CD8-positive, alpha-beta T cell (primary cell): ENCODE measurements at places on chromosomes 7 and 10.

- no peak for DNase-seq
Observed at GRCh38 chr10:99731306-99732032, 458 bp downstream of the COX15 start.

- DNase-seq = no peak
Observed at GRCh38 chr7:24701261-24702235, 55.7 kb downstream of the GSDME start.

- DNase-seq = no peak
Observed at GRCh38 chr7:47888371-47889265, 59.6 kb downstream of the PKD1L1 start.

DNA sequence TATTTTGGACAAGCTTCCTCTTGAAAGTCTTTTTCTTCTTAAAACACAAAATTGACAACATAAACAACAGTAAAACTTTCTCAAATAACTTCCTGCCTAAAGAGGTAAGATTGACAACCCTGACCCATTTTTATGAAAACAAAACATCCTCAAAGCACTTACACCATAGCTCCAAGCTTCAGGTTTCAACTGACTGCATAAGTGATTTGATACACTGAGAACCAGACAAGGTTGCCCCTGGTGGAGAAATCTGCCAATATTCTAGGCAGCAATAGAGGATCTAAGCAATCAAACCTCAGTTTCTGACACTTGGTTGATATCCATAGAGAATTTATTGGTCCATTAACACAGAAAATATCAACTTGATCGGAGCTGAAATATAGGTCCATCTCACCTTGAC is 147.8 kb downstream of the ELAPOR2 start:
- DNase-seq = no peak

DNA sequence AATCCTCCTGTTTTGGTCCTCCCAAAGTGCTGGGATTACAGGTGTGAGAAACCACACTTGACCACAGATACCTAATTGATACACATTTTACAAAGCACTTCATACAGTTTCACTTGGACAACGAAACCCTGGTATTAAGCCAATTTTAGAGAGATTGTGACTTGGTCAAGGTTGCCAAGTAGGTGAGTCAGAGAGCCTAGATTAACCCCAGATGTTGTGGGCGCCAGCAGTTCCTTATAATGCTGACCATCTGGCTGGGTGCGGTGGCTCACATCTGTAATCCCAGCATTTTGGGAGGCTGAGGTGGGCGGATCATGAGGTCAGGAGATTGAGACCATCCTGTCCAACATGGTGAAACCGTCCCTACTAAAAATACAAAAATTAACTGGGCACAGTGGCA is 4.9 kb upstream of the PHKG1 start:
- no peak for DNase-seq

- DNase-seq = no peak
Observed at GRCh38 chr10:103564116-103564501, 70.6 kb downstream of the NEURL1 start.

- no peak for DNase-seq
Observed at GRCh38 chr10:26455567-26456315, 17.6 kb downstream of the APBB1IP start.

DNA sequence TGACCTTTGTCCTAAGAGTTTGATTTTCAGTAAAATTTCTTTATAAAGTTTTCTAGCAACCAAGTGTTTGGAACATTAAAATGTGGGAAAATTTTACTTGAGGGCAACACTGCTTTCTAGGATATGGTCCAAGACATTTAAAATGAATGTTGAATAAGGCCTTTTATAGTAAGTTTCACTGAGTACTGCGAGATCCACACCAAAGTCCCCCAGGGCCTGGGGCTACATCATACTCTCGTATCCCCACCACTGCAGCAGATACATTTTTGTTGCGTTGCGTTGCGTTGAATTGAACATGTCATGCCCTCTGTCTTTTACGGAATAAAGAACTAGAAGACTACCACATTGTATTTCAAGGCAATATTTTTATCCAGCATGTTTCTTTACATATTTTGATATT is 44.5 kb downstream of the PRTFDC1 start:
- DNase-seq = no peak

DNA sequence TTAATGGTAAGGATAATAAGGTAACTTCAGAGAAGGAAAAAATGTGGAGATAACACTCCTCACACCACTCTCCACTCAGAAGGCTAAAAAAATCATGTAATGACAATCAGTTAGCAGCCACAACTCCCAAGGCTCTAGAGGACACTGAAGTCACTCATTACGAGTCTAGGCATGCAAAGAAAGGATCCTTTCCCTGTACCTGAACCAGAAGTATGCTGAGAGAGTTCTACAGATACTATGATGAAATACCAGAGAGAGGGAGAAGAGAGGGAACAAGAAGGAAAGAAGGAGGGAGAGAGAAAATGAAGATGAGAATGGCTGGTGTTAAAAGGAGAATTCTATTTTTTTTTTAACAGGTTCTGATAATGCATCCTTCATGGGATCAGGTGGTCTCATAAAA is 224.3 kb upstream of the PLXNA4 start:
- DNase-seq = no peak

- no peak for DNase-seq
Observed at GRCh38 chr10:114362826-114363355, 41.4 kb downstream of the AFAP1L2 start.

DNA sequence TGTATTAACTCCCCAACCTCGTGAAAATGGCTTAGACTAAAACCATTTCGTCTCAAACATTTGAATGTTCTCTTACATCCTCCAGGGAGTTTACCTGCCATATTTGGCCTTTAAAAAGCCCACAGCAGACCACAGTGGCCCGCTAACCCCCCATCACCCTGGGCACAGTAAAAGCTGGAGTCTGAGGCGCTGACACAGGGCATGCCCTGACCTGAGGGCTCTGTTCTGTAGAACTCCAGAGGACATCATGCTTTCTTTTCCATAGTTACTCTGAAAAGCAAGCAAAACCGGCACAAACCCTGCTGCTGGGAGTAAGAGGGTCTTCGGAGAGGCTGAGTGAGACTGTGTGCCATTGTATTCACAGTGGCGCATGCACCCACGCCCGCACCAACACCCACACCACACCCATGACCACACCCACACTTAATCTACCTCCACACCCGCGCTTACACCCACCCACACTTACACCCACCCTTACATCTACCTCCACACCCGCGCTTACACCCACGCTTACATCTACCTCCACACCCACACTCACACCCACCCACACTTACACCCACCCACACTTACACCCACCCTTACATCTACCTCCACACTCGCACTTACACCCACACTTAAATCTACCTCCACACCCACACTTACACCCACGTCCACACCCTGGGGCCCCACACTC is 32.1 kb downstream of the LRRC27 start:
- no peak for DNase-seq

- no peak for DNase-seq
Observed at GRCh38 chr7:95960706-95961244, 188.4 kb downstream of the DYNC1I1 start.

- no peak for DNase-seq
Observed at GRCh38 chr7:137371616-137372015, 28.1 kb upstream of the PTN start.

- no peak for DNase-seq
Observed at GRCh38 chr10:81963606-81964005, 88.6 kb downstream of the NRG3 start.

- DNase-seq = no peak
Observed at GRCh38 chr10:13971601-13972475, 358.9 kb downstream of the FRMD4A start.

DNA sequence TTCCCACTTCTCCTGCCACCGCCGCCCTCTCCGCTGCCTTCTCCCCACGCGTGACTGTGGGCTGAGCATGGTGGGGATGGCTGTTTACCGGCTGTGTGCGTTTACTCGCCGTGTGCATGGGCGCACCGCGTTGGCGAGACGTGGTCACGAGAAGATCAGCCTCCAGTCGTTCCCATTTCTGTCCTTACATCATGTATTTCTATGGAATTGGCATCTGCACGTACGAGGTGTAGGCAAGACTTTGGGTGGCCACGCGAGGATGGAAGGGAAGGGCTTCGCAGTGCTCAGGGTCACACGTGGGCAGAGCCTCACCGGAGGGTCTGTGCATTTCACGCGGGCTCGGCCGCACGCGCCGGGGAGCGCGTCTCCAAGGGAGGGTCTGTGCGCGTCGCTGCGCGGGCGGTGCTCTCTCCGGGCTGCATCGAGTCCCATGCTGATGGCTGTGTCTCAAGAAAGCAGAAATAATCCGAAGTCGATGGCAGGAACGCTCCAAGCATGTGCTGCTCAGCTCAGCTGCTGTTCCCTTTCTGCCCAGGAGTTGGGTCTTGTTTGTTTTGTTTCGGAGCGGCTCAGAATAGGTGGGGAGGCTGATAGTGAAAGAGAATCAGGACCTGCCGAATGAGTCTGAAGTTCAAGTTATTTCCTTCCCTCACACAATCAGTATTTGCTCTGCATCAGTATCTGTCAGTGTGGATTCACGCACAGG is 973 bp downstream of the CAMK1D start:
- DNase-seq = peak; percentile 27

DNA sequence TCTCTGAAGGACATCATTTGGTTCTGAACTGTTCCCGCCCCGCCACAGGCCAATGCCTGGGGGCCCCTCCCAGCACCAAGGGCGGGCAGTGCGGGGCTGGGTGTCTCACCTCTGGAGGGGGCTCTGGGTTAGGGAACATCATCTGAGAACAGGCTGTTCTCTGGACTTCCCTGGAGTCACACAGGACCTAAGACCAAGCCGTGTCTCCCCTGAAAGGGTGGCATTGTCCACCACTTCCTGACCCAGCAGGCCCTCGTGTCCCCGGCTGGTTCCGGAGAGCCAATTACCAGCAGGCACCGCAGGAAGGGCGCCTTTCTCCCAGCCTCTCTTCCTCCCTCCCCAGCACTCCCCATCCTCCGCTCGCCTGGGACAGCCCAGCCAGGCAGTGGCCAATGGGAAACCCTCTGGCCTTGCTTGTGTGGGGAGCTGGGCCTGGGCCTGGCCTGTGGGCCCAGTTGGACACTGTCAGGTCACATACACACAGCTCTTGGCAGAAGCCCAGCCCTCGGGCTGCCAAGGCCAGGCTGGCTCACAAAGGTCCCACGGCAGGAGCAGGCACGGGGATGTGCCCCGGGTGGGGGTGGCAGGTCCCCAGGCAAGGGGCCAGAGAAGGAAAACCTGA is 119.5 kb downstream of the SPDYE5 start:
- no peak for DNase-seq

DNA sequence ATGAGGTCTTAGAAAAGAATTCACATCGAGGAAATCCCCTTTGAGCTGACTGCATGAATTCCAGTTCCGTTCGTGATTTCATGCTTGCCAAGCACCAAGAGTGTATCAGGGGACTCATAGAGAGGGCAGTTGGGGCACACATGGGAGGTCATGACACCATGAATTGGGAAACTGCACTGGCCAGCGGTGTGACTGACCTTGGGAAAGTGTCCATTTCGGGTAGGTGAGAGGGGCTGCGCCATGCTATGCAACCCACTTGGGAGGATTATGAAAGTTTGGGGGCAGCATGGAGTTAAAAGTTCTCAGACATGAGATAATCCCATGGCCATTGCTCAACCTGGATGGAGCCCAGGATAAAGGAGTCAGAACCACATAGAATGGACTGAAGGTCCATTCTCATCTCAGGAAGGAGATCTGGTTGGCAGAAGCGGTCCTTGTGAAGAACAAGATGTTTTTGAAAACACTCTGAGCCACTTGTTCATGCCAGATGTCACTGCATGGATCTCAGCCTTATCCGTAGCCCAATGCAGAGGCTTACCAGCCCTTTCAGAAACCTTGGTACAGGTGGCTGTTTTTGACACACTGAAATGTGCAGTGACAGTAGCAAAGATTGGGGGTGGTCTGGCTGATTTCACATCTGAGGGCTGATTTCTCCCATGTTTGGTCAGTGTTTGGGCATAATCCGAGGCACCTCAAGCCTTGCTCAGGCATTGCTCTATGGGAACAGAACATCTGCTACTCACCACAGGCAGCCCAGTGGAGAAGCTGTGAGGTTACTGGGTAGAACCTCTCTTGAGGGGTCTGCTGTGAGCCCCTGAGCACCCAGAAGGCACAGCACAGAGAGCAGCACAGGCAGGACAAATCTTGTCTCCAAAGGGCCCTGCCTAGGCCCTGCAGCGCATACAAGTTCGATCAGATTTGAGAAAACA is 252.3 kb downstream of the CXCL12 start:
- no peak for DNase-seq

GRCh38 chr7:43240565-43240964 is 128.1 kb downstream of the HECW1 start:
- no peak for DNase-seq

GRCh38 chr10:128062881-128063563 is 63.2 kb downstream of the MKI67 start:
- peak; percentile 78 for DNase-seq

GRCh38 chr10:3395458-3395861 is 222.9 kb upstream of the PITRM1 start:
- no peak for DNase-seq

DNA sequence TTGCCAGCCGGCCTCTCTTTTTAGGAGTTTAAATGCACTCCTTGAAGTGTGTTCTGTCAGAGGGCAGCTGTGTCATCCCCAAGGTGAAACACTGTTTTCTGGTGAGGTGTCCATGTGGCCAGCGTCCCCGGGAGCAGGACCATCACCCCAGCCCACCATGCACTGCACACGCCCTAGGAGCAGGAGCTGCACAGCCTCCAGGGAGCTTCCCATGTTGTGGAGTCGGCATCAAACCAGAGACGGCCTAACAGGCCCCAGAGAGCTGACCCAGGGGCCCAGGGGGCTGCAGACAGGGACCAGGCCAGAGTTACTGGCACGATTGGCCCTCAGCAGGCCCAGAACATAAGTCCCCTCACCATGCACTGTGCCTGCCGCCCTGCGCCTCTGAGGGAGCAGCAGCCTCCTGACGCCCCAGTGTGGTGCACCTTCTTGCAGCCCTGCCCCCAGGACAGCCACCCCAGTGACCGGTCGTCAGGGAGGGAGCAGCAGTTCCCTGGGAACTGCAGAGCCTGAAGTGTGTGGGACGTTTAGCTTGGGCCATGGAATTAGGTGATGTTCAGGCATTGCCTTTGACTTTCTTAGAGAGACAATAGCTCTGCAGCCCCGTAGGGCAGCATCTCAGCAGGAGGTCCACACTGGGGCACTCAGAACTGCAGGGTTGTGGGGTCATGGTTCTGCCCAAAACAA is 97.9 kb downstream of the NKX6-2 start:
- no peak for DNase-seq

- DNase-seq = no peak
Observed at GRCh38 chr7:69166979-69167516, 431.2 kb upstream of the AUTS2 start.

- no peak for DNase-seq
Observed at GRCh38 chr7:86784765-86785164, 141.1 kb downstream of the GRM3 start.

GRCh38 chr7:75889826-75890225 is 11.0 kb downstream of the RHBDD2 start:
- no peak for DNase-seq
